Mesothelial cell of epicardium (in vitro differentiated cells): ENCODE measurements at places on chromosomes 2 and 18. TPM values are rescaled to one million over a fixed set of nuclear protein-coding genes. Genes with fewer than 3 reads are reported as not detected.

DNA sequence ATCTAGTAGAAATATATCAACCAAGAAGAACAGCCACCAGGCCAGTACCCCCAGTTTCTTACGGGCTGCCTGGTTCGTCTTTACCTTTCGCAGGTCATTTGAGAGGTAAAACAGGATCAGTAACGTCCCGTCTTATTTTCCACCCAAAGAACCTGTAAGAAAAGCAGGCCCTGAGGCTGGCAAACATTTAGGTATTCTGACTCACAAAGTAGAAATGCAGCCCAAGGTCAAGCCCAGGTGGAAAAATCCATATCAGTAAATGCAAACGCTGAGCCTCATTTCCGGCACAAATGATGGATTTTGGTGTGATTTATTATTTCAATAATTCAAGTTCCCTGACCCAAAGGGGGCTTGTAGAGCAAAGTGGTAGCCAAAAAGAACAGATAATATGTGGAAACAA is 171.2 kb downstream of the ZNF516 start:
- DNase-seq = no peak

DNA sequence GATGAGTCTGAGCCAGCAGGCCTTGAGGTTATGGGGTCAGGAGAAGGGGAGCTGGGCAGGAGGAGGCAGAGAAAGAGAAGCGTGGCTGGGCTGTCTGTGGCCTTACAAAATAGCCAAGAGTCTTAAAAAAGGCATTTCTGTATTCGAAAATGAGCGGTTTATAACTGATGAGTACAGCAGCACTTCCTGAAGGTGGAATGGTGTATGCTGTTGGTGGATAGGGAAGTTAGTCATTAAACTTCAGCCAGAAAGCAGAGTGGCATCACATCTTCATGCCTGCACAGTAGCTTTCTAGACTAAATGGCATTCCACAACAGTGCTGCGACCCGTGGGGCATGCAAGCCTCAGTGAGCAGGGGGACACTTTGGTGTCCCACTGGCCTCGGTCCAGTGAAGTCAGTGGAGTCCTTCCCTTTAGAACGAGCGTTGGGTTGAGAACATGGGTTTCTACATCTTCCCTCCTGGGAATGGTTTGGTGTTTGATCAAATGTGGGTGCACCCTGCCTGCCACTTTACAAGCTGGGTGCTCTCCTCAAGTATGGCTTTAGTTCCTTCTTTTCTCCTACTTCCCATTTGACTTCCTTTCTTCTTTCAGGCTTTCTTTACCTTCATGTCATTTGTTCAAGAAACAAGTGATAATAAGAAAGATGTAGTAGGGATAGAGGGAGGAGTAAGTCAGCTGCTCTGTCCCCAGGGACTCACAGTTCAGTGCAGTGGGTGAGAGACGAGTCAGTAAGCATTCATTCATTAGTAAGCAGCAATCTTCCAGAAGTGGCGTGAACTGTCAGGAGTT is 96.3 kb downstream of the ARMC9 start:
- DNase-seq = no peak

TUBA4A gene
- 0.47 to 1.1 TPM (median 0.63 TPM) in 3 replicates for total RNA-seq

FNDC4 gene
- 8.1 to 8.4 TPM (median 8.4 TPM) in 3 replicates for total RNA-seq

NTSR2 gene
- not detected in 3 replicates for total RNA-seq
